ENCODE measurements at places on chromosomes 12 and 14.
A peak's percentile ranks its signal among the peaks of the same experiment; 100 is the strongest.

GRCh38 chr12:112347581-112347982, 34.6 kb downstream of the HECTD4 start:
- DNase-seq: peak; percentile 88

DNA sequence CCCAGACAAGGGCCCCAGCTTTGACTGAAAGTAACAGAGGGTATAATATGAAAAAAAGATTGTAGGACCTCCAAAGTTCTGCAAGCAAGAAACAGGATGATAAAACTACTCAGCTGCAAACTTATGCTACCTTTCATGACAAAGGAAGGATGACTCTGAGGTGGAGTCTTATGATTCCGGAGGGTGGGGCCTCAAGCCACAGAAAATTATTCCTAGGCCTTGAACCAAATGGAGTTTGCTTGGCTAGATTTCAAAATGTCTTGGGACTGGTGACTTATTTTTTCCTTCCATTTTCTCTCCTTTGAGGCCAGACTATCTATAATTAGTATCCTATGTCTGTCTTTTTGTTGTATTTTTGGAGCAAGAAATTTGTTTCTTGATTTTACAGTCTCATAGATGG, 336.4 kb downstream of the LRIG3 start:
- no peak for DNase-seq

GRCh38 chr12:2963760-2964292, 4.6 kb downstream of the TEAD4 start:
- peak; percentile 50 for DNase-seq

GRCh38 chr12:89551747-89552146, 25.9 kb upstream of the POC1B start:
- DNase-seq: no peak

- DNase-seq: no peak
These were observed 44.8 kb upstream of the TMPO start for GRCh38 chr12:98470469-98471082.

GRCh38 chr14:44940211-44940610, 21.5 kb downstream of the KLHL28 start:
- DNase-seq: no peak

DNA sequence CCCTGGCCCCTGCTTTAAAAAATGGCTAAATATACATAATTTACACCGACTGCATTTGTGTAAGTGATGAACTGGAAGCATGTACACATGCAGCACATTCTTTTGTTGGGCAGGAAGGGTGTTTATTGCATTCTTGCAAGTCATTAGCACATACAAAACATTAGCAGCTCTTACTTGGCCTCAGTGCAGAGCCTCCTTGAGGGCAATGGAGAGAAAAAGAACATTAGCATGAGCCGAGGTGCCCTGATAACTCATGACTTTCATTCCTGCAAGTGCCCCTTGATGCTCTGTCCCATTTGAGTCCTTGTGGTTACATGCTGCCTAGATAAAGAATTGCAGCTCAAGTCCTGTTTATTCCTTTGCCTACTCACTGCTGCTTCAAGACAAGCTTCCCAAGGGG, 61.9 kb downstream of the PAX9 start:
- no peak for DNase-seq

DNA sequence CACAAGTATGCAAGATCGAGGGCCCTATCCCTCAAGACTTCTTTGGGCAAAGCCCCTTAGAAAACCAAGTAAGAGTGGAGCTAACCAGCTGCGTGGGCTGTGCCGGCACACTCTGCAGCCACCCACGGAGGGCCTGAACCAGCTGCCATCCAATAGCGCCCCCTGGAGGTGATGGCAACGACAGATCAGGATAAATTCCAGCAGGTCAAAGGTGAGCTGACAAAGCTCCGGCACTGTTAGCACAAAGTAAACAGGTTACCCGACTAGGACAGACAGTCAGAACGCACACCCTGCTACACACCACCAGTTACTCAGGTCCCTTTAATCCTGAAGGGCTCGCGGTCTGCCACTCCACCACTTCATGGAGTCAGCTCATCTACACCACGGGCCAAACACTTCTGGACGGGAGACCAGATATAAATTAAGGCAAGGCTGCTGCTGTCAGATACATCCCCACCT, 4.9 kb downstream of the ZBTB39 start:
- DNase-seq: peak; percentile 70

DNA sequence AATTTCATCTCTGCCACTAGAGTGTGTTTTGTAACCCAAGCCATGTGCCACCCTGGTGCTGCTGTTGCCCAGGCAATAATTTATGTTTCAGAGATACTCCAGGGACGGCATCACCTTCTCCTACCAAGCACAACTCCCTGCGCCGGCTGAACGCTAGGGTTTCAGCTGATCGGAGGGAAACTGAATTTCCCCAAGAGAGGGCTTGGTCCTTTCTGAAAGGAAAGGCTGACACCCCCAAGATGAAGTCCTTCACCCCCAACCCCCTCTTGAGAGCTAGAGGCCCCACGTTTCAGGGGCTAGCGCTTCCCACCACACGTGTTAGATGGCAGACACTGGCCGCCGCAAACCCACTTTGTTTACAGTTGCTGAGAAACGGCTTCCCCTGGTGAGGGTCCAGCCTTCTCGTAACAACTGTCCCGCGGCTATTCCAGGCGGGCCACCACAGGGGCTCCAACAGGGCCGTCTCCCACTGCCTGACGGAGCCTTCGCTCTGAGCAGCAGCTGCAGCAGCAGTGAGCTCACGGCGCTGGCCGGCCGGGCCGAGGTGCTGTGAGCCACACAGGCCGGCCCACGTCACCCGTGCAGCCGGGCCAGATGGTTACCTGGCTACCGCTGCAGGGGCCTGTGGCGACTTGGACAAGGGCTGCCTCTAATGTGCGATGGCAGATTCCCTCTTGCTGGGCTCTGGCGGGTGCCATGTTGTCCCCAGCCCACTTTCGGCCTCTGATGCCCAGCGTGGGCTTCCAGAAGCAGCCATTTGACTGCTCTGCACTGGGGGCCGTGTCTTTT, 66.4 kb downstream of the TESC start:
- DNase-seq: no peak

DNA sequence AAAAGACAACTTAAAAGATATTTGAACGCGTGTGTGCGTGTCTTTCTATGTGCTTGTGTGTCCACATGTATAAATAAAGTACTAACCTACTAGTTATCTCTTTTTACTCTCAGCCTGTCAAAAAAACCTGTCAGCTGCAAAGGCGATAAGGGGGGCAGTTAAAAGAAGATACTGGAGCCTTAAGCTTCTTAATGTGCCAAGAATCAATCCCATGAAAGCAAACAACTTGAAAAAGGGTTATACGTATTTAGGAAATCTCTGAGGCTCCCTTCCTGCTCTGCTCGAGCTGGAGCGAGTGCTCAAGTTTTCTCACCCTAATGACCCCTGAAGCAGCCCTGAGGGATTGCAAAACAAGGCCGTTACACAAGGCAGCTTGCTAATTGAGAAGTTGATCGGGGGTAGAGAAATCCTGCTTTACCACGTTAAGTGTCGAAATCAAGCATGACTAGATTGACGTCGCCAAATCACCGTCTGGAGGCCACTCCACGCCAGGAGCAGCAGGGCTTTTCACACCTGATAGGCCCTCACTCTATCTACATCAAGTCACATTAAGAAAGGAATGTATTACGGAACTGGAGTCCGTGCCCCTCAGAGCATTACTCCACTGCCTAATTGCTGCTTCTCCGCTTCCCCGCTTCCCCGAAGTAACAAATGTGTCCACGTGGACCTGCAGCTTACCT, 32.4 kb downstream of the LMO3 start:
- no peak for DNase-seq

DNA sequence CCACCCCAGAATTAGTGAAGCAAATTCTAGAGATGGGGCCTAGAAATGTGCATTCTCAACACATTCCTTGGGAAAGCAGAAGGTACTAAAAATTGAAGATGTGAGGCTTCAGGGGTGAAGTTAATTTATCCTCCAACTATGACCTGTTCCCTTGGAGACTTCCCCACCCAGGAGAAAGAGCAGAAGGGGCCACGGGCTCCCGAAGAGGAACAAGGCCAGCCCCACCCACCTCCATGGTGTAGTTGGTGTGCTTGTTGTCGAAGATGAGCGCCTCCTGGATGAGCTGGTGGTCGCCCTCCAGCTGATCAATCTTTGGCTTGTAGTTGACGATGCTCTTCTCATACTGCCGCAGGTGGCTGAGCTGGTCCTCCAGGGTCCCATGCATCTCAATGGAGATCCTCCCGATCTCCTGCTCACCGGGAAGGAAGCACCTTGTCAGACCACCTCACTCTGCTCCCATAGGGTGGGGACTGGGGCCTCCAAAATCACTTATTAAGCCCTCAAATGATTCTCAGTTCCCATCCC, 87.8 kb upstream of the ZFP36L1 start:
- no peak for DNase-seq

- DNase-seq: peak; percentile 38
These were observed 3.6 kb downstream of the SLC48A1 start for GRCh38 chr12:47776471-47777143.

DNA sequence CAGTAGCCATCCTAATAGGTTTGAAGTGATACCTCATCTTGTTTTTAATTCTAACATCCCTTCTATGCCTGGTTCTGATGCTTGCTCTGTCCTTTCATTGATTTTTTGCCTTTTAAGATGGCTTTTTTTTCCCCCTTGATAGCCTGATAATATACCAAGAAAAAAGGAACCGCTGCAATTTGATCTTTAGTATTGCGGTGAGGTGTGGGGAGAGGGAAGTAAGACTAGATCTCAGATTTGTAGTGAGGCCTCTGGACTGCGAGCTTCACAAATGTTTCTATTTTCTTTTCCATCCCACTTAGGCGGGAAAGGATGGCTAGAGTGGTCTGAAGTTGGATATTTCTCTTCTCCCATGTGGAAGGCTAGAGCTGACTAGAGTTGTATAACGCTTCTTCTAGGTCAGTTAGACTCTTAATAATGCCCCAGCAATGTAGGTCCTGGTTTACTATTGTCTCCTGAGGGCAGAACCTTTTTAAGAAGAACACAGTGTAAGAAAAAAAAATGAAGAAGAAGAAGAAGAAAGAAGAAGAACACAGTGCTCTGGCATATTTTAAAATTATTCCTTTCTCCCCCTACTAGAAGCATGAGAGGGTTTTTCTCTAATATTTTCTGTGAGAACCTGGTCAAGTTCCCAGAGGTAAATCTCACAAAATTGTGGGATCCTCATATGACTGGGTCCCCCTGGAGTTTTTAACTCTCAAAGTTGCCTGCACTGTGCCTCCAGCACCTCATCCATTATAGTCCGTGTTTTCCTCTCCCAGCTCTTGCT, 11.9 kb upstream of the KLRB1 start:
- DNase-seq: no peak

DNA sequence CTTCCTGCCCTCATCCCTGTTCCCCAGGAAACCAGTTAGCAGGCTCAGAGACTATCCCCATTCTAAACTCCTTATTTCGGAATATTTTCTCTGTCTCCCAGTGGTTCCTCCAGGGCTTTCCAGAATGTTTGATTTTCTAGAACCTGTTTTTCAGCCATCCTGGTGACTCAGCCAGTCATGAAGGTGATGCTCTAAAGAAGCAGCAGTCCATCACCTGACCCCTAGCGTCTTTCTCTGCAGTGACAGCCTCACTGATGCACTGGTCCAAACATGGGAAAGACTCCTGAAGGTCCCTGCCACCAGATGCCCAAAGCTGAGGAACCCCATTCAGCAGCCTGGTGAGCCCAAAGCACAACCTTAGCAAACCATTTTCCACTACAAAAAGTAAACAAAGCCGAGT, 212.6 kb downstream of the PHETA1 start:
- DNase-seq: no peak

GRCh38 chr14:99035268-99035667, 236.7 kb downstream of the BCL11B start:
- DNase-seq: no peak

DNA sequence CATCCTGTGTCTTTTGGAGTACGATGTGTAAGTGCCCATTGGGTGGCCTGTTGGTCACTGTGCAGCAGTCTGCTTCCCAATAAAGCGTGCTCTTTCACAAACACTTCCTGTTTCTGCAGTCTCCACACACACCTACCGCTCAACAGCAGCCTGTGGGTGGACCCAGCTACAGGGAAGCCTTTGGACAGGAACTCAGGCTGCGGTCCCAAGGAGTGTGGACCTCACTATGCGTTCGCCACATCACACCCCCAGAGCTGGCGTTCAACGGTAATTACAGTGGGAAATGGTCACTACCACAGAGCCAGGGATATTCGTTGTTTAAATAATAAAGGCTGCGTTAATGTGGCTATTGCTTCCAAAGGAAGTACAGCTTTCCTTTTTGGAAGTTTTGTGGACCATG, 16.2 kb downstream of the PSMC1 start:
- no peak for DNase-seq
